ENCODE measurements at places on chromosomes 1 and 21. TPM values are rescaled to one million over a fixed set of nuclear protein-coding genes. Genes with fewer than 3 reads are reported as not detected.

DNA sequence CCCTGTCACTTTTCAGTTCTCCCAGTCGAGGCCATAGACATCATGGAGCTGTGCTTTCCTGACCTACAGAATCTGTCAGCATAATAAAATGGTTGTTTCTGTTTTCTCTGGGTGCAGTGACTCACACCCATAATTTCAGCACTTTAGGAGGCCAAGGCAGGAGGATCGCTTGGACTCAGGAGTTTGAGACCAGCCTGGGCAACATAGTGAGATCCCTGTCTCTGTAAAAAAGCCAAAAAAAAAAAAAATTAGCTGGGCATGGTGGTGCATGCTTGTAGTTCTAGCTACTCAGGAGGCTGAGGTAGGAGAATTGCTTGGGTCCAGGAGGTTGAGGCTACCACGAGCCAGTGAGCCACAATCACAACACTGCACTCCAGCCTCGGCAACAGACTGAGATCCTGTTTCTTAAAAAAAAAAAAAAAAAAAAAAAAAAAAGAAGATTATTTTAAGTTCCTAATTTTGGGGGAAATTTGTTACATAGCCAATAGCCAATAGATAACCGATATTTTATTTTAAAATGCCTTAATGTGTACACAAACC lies 196.2 kb downstream of the ADSS2 start:
- DNase-seq, result no peak

DNA sequence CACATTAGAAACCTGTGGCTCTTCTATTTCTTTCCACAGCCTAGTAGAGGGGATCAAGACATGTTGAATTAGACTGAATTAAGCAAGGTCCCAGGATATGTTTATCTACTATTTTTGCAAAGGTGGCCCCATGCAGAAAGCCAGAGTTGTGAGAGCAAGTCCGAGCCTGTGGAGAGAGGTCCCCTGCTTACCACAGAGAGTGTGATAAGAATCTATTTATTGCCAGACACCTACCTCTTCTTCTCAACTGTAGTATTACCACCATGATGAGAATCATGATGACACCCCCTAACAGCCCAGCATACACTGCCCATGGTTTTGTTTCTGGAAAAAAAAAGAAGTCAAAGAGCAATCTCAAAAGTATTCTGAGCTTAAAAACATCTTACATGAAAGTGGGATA lies 23.0 kb downstream of the SLAMF1 start:
- DNase-seq, result no peak

- DNase-seq, result peak; percentile 6
These were observed 25.7 kb upstream of the ABCG1 start for GRCh38 chr21:42193131-42193671.

DNA sequence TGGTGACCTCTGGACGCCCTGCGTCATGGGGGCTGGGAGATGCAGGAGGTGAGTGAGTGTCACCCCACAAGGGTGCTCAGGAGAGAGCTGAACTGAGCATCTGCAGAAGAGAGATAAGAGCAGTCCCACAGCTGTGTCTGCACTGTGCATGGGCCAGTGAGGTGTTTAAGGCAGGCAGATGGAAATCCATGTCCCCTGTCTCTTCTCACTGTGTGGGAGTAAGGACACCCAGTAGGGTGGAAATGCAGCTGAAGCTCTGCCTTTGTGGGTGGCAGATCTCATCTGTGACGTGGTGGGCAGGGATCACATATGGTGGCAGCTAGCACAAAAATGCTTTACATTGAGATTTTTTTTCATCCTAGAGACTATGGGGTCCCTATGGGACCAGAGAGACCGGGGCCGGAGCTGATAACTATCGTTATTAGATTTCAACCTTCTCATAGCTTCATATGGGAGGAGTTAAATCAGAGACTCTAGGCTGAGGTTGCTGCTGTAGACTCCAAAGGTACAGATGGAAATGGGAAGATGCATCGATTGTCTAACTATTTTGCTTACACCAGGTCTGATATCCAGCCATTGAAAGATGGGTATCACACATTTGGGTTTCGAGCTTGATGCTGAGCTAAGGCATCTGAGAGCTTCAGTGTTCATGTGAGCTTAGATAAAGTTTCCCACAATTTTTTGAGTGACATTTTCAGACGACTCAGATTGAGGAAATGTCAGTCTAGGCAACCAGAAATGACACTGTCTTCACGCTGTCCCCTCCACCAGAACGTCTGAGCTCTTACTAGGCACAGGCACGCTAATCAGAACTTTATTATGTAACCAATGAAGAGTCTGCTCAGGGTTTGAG lies 65.3 kb upstream of the PSEN2 start:
- DNase-seq, result no peak

GRCh38 chr1:171037626-171038025 lies 53.1 kb upstream of the FMO3 start:
- no peak for DNase-seq

DNA sequence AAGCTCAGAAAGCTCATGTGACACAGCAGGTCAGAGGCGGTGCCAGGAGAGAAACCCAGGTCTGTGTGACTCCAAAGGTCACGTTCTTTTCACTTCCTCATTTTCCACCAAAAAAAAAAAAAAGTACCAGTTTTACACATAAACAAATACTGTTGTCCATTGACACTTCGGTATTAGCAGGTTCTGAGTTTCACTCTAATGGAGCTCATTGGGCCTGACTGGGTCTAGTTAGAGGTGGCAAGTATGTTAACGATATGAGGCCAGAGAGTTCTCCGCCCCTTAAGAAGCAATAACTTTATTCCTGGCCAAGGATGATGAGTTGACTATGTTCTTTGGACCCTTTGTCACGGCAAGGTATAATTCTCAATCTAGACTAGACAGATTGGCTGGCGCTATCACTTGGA lies 30.0 kb upstream of the SDE2 start:
- no peak for DNase-seq

DNA sequence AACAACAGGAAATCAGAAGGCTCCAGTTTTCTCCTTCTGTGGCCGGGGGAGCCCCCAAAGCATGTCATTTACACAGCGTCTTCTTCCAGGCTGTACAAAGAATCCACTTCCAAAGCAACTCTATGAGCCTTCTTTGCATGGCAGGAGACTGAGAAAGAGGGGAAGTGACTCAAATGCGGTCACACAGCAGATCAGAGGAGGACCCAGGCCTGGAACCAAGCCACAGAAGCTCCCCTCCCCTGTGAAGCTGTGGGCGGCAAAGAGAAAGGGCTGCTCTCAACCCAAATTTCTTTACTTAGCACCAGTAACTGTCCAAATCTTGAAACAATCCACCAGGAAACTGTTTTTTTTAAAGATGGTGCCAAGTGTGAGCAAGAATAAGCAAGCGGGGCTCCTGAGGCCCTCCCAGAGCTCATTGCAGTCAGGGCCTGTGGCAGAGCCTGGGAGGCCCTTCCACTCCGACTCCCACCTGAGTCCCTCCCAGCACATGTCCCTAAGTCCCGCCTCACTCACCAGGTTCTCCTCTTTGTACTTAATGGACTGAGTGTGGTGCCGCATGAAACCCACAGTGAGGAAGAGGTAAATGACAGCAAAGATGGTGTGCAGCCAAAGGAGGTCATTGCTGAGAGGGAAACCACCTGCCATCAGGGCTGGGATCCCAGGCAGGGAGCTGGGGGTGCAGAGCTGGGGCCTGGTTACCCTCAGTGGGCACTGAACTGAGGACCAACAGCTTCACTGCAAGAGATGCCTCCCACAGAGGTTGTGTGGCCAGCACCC lies 15.9 kb downstream of the TMEM63A start:
- peak; percentile 17 for DNase-seq

DNA sequence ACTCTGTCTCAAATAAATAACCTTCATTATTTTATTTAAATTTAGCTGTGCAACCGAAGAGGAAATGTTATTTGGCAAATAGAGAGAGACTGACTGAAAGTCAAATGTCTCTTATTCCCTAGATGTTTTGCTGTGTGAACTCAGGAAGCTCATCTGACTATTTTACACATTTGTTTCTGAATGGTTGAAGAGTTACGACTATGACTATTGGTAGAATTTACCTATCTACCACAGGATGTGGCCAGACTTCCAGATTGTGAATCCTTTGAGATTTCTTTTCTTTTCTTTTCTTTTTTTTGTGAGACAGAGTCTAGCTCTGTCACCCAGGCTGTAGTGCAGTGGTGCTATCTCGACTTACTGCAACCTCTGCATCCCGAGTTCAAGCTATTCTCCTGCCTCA lies 5.3 kb upstream of the SDE2 start:
- no peak for DNase-seq

- no peak for DNase-seq
These were observed 85.8 kb downstream of the ATP5PO start for GRCh38 chr21:33829844-33830243.

GRCh38 chr1:186046437-186047211 lies 312.4 kb downstream of the HMCN1 start:
- no peak for DNase-seq

DNA sequence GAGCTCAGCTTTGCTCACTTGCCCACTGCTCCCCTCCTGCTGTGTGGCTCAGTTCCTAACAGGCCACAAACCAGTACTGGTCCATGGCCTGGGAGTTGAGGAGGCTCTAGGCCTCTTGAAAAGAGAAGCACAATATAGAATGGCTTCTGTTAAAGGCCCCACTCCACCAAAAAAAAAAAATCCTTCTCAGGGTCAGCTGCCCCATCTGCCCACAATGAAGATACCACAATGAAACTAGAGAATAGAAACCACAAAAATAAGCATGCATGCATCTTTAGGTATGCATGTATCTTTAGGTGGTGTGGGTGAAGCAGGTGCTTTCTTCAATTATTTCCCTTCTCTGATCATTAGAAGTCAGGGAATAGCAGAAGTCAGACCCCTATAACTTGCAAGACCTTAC lies 620.4 kb upstream of the BEND5 start:
- no peak for DNase-seq

- peak; percentile 93 for DNase-seq
These were observed at the start of gene HES4 for GRCh38 chr1:999725-1000356. Gene HES4, minus strand, starts transcription at chr1:1000097. Its CDS starts 124 bp downstream, at chr1:999973.

DNA sequence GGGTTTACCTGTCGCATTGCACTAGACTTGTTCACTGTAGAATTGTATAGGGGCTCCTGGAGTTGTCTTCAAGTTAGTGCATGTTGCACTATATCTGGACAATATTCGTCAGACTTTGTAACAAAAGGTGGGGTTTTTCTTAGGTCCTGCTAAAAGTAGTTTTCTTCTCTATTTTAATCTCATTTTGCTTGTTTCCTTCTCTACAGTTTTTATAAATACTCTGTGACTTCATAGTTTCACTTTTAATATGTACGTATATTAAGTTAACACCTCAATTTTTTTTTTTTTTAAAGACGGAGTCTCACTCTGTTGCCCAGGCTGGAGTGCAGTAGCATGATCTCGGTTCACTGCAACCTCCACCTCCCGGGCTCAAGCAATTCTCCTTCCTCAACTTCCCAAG lies 26.5 kb upstream of the MRPS6 start:
- no peak for DNase-seq

GRCh38 chr1:98426092-98426491 lies 235.4 kb upstream of the SNX7 start:
- DNase-seq, result no peak

DNA sequence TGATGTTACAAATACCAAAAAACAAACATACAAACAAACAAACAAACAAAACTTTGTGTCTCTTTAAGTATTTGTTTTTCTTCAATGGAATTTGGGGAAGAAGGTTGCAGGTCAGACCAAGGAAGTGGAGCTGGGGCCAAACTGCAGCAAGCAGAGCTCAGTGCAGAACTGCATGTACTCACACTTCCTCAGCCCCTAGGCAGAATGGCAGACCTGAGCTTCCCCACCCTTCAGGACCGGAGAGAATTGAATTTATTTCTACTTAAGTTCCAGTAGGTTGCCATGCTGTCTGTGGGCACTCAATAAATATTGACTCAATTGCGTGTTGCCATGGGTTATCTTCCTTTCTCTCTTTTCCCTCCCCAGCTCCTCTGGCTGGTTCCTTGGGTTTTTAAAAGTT lies 173.6 kb downstream of the PTGER3 start:
- no peak for DNase-seq

GRCh38 chr1:60762176-60762575 lies 320.2 kb upstream of the NFIA start:
- peak; percentile 14 for DNase-seq

Gene TUT4
- 30.9 TPM for total RNA-seq

Gene GPR37L1
- total RNA-seq, result not detected

Gene GPA33
- total RNA-seq, result not detected

Gene LRRC38
- total RNA-seq, result not detected

Gene BTBD8
- total RNA-seq, result 6.0 TPM

Gene SH2D1B
- total RNA-seq, result not detected

Gene RNU1-2
- total RNA-seq, result not detected

Gene GAS5
- 402 TPM for total RNA-seq

Gene KRTAP21-1
- not detected for total RNA-seq
